Activated CD8-positive, alpha-beta memory T cell treated with anti-CD3 and anti-CD28 coated beads for 1 hour (primary cell): ENCODE measurements at places on chromosomes 1 and 21.

DNA sequence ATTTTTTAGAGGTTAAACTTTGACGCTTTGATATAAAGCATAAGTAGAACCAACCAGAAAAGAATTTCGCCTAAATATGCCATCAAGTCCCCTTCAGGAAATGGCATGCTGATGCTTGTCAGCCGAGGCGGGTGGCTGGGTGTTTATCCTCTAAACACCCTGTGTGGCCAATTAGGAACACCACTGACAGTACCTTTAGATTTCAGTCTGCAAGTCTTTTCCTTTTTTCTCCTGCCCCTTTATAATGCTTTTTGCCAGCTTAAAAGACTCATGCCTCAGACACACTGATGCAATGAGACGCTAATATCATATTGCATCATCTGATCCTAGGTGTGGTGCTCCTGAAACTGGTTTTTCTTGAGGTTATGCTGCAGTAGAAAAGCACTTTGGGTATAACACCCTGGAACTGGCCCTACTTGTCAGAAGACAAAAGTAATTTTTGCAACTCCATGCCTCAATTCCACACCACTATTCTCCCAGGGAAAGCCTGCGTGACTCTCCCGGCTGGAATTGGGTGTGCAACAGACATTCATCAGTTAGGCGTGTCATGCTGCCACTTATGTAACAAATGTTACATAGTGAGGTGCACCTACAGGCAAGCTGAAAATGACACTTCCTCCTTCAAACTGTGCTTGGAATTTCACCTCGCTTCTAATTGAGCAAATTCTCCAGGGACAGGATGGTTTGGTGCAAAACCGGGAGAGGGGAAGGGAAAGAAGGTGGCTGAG lies 2.0 kb upstream of the RCC2 start:
- DNase-seq: no peak

DNA sequence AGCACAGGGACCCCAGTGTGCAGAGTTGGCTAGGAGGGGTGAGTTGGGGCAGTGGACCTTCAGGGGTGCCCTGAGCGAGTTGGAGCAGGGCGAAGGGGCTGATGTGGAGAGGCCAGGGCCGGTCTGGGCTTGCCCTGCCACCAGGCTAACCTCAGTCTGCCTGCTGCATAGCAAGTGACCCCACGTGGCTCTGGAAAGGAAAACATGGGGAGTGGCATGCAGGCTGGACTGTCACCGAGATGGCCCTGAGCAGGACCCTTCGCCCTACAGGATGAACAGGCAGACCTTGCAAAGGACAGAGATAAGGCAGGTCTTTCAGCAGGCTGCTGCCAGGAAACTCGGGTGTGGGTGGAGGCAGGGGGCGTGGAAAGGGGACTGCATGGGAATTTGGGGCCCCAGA lies 51.5 kb downstream of the FOXO6 start:
- DNase-seq: no peak

DNA sequence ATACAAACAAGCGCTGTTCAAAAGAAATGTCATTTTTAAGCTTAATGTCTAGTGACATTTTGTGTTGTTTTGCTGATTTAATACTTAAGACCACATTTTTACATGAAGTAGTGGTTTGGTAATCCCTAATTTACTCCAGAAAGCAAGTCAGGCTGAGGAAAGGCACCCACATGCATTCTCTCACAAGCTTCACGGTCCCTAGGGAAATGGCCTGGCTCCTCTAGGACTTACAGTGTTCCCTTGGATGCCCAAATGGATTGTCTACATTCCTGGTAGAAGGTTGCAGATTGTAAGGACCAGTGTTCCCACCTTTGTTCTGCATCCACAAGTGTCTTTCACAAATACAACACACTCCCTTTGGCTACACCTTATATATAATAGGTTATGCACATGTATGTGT lies 9.5 kb downstream of the GPSM2 start:
- DNase-seq: no peak

DNA sequence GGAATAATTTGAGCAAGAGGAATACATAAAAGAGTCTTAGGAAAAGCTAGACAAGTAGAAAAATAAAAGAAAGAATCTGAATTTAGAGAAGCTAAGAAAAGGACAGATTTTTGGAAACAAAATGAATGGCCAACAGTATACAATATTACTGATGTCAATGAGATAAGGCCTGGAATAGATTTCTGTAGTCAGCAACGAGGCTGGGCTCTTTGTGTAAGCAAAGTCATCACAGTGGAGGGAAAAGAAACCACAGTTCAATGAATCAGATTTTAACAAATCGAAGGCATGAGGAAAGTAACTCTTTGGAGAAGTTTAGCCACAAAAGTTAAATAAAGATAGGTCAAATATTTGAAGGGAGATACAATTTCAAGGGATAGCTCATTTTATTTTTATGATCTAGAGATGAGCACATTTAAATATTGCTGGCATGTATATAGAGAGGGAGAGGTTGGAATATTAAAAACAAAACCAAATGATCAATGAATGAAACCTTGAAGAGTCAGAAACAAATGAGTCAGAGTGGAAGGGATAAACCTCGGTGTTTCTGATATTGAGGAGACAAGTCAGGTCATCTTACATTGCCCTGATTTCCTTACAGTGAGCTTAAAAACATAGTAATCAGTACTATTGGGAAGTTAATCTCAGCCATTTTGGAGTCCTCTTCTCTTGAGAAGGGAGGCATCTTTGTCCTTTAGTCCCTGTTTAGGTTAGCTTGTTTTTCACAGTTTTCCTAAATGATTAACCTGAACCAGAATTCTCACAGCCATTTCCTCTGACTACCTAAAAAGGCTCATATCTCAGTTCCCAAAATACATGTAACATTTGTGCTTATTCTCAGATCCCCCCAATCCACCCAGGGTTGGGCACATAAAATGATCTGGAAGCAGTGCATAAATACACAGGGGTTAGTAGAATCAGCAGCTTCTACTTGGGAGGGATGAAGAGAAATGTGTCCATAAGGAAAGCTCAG lies 620.0 kb upstream of the B3GALT2 start:
- DNase-seq: no peak

- peak; percentile 26 for DNase-seq
Observed at GRCh38 chr1:179867493-179868330, 9.9 kb downstream of the TOR1AIP2 start.

DNA sequence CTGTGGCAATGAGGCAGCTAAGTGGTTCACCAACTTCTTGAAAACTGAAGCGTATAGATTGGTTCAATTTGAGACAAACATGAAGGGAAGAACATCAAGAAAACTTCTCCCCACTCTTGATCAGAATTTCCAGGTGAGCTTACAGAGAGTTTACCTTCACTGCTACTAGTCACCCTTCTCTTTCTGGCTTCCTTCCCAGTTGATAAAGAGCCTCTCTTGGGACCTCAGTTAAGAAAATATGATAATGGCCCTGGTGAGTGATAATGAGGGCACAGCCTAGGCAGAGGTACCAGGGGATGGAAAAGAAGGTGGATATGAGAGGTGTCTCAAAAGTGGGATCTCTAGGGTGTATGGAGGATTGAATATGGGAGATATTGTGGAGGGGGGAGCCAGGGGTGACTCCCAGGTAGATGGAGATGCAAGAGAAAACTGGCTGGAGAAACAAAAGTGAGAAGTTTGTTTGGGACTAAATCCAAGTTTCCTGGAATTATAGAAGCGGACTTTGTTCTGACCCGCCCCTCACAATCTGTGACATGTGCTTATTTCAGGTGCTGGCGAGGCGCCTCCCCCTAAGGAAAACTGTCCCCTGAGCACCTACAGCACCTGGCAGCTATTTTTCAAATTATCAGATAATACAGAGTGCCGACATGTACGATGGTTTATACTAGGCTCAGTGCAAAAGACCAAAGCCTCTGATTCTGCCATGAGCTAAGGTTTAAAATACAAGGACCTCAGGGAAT lies 13.7 kb downstream of the MTARC2 start:
- DNase-seq: no peak

GRCh38 chr1:6270401-6270800 lies 9.5 kb upstream of the GPR153 start:
- DNase-seq: no peak

DNA sequence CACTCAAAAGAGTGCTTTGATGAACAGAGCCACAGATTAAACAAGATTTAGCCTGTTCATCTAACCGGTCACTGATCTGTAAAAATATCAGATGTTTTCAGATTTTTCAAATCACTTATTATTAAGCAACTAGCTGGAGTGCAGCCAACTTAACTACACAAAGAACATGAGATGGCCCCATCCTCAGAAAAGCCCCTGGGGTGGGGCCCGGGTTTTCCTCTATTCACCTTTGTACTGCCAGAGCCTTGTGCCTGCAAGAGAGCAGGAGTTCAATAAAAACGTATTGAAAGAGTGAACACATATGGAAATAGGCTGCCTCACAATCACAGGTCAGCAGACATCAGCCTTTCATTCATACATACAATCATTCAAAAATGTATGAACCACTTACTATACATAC lies 516.1 kb downstream of the OMA1 start:
- no peak for DNase-seq

DNA sequence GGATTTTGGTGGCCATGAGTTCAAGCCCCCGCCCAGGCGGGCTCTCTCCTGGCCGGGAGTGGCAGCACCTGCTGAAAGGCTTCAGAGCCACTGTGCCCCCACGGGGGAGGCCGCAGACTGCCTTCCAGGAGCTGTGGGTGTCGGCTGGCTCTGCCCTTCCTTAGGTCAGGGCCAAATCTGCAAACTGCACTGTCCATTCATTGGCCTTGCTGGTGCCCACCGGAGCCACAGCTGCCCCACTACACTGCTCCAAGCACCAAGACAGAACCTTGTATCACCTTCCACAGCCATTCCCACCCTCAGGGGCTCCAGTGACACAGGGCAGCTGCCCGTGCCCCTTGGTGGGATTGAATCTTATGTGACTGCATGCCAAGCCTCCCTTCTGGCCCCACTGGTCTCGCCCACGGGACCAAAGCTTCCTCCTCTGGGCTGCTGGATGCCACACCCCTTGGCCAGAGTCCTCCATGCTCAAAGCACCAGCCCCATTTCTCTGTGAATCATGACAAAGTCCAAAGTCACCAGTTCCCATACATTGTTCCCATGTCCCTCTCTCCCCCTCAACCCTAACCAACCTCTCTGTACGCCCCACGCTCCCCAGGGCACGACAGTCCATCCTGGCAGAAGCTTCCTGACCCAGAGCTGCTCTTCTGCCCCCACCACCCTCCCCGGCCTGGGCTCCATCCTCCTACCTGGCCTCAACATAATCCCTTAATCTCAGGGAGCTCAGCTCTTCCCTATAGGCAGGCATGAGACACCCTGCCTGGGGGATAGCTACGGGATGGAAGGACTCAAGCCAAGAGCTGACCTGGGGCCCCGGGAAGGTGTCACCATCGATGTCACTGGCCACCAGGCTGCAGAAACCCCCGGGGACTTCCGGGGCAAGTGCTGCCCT lies 20.9 kb upstream of the GPR153 start:
- no peak for DNase-seq

GRCh38 chr1:180163041-180163440 lies 8.4 kb downstream of the QSOX1 start:
- DNase-seq: no peak

DNA sequence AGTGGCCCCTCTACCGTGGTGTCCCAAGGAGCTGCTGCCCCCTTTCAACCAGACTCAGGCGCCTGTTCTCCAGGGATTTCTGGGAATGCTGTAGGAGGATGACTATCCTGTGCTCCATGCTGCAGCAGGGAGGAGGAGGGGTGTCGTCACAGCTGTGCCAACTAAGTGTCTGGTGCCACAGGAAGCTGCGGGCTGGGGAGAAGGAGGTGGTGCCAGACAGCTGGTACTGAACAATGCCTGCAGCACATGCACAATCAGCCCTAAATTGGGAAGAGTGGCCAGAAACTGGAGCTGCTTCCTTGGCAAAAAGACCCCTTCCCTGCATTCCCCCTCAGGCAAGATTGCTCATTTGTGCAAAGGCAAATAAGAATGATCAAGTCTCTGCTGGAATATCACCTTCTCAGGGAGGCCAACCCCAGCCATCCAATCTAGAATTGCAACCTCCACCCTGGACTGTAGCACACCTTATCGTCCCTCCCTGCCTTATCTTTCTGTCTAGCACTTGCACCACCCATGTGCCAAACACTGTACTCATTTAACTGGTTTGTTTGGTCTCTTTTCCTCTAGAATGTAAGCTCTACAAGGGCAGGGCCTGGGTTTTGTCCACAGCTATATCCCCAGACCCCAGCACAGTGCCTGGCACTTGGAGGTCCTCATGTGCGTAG lies 33.3 kb downstream of the LAMB3 start:
- DNase-seq: no peak

- no peak for DNase-seq
Observed at GRCh38 chr1:59598120-59598440, 216.7 kb upstream of the HOOK1 start.

GRCh38 chr1:39754026-39754570 lies 15.4 kb downstream of the PPIE start:
- no peak for DNase-seq

DNA sequence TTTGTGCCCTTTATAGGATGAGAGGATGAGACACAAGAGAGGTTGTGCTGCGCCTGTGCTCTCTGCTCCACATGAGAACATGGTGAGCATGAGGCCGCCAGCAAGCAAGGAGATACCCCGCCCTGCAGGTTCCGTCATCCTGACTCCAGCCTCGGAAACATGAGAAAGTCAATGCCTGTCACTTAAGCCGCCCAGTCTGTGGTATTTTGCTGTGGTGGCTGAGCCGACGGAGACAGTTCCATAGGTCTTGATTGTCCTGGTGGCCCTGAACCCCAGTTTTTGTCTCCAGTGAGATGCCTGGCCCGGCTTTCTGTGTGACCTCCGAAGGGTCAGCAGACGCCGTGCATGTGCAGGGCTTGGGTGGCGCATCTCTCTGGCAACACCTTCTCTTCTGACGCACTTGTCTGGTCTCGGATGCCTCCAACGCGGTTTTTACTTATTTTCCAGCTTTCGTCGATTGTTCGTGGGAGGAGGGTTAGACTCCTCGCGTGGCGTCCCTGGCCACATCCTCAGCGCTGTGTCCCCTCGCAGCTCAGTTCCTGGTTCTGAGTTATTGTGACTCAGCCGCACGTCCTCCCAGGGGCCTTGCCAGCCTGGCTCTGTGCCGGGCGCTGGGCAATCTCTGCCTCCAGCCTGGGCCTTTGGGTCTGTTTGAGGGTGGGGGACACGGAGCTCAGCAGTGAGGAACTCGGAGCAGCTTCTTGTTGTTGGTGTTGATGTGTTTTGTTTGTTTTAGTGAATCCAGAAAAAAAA lies 70.0 kb downstream of the FAAP20 start:
- DNase-seq: no peak

DNA sequence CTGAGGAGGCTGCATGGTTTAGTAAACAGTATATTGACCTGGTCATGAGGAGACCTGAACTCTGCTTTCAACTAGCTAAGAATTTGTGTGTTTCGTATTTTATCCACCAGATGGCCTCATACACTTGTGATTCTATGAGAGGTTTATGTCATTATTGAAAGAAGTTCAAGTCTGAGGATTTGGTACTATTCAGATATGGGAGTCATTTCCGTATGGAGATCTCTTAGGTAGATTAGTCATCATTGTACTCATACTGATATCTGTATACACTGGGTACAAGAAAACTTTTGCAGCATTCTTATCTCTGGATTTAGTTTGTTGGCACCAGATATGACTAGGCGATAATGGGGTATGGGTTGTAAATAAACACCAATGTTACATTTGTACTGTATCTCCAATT lies 26.6 kb downstream of the ATF6 start:
- no peak for DNase-seq
